ENCODE measurements at places on chromosomes 7 and 10. TPM values are rescaled to one million over a fixed set of nuclear protein-coding genes. Genes with fewer than 3 reads are reported as not detected.

The TSPAN13 gene
- total RNA-seq = 0.31 TPM

DNA sequence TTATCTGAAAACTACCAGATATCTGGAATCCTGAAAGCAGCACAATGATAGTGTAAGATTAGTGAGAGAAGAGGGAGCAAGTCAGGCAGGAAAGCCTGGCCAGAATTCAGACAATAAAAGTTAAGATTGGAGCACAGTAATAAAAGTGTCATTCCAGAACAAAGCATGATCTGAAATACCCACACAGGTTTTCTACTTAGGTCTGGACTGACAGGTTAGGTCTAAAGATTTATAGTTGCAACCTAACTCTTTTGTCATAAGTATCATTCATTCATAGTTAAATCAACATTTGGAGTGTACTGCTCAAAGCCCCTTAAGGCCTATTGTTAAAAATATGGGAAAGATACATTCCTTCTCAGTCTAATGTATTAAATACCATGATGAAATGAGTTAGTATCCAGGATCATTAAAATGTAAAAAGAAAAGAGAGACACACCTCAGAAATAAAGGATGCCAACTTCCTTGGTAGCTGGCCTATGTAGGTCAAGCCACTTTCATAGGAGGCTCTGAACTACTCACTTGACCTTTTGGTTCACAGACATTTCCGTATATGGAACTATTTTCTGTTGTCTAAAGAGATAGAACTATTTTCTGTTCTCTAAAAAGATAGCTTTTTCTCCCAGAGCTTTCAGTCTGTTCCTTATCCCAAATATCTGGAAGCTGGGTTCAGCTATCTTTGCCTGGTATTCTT lies 105.2 kb downstream of the FAS start:
- DNase-seq = no peak

- DNase-seq = peak; percentile 67
Measured at GRCh38 chr7:102431617-102432298, 1.6 kb upstream of the ORAI2 start.

DNA sequence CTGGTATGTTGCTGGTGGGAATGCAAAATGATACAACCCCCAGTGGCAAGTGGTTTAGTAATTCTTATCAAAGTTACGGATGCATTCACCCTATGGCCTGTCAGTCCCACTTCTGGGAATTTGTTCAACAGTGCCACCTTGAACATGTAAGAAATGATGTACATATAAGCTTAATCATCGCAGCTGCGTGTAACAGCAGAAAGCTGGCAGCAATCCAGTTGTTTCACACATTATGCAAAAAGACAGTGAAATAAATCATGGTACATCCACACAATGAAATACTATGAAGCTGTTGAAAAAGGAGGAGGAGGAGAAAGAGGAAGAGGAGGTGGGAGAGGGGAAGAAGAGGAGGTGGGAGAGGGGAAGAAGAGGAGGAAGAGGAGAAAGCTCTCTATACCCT lies 76.2 kb upstream of the MYL10 start:
- DNase-seq = no peak

The UPK3BL2 gene
- 52.4 TPM for total RNA-seq

DNA sequence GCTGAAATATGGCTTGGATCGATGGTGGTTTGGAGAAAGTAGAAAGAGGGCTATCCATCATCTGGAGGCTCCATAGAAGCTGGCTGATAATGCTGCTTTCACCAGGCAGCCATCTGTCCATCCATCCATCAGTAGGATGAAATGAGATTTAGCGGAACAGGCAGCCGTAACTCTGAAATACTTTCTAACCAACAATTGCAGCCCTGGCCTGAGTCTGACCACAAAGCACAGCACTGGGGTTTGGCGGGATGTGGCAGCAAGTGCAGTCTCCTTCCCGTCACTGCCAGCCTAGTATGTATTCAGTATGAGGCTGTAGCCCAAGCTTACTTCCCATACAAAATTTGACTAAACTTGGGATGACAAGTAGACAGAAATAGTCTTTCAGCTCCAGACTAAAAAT lies 38.0 kb downstream of the R3HCC1L start:
- DNase-seq = no peak

The ZPBP gene
- total RNA-seq = not detected

DNA sequence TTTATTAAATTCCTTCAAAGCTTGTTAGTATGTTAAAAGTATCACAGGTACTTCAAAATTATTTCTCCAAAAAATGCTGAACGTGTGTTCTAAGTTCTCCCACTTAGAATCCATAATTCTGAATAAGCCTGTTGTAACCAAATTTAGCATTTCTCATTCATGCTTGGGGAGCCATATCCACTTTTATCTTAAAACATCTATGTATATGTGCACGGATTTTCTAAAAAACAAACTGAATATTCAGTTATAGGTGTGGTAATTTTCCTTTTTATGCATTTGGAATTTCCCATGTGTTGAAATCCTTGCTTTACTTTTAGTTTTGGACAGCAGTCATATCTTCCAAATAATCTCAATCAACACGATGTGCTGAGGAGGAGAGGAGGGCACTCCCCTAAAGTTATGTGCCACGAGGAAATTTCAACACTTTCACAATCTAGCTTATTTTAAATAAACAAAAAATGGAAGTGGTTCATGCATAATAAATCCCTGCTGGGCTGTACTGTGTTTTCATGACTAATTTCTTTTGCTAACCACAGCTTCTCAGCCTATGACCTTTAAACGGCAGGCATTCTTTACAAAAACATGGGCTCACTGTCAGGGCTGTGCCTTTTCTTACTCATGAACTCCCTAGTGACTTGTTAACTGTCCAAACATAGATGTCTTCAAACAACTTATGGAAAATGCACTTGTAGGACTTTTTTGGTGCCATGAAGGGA lies 380.3 kb upstream of the SEMA3C start:
- DNase-seq = no peak

DNA sequence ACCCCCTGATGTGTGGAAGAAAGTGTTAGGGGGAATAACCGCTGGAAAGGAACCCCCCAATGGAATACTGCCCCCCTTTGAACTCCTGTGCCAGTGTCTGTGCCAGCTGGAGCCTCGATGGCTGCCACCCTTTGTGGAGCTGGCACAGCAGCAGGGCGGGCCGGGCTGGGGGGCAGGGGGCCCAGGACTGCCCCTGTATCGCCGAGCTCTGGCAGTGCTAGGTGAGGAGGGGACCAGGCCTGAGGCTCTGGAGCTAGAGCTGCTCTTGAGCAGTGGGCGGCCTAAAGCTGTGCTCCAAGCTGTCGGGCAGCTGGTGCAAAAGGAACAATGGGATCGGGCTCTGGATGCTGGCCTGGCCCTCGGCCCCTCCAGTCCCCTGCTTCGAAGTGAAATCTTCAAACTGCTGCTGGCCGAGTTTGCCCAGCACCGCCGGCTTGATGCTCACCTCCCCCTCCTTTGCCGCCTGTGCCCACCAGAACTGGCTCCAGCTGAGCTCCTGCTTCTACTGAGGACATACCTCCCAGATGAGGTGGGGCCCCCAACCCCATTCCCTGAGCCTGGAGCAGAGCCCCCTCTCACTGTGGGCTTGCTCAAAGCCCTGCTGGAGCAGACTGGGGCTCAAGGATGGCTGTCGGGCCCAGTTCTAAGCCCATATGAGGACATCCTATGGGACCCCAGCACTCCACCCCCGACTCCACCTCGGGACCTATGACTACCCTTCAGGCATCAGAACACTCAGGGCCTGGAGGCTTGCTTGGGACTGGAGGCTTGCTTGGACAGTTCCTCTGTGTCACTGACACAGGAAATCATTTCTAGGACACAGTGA lies 2.2 kb downstream of the HPS6 start:
- no peak for DNase-seq

- no peak for DNase-seq
Measured at GRCh38 chr7:79063019-79063698, 390.3 kb downstream of the MAGI2 start.

- no peak for DNase-seq
Measured at GRCh38 chr7:3787717-3788264, 486.7 kb downstream of the SDK1 start.

DNA sequence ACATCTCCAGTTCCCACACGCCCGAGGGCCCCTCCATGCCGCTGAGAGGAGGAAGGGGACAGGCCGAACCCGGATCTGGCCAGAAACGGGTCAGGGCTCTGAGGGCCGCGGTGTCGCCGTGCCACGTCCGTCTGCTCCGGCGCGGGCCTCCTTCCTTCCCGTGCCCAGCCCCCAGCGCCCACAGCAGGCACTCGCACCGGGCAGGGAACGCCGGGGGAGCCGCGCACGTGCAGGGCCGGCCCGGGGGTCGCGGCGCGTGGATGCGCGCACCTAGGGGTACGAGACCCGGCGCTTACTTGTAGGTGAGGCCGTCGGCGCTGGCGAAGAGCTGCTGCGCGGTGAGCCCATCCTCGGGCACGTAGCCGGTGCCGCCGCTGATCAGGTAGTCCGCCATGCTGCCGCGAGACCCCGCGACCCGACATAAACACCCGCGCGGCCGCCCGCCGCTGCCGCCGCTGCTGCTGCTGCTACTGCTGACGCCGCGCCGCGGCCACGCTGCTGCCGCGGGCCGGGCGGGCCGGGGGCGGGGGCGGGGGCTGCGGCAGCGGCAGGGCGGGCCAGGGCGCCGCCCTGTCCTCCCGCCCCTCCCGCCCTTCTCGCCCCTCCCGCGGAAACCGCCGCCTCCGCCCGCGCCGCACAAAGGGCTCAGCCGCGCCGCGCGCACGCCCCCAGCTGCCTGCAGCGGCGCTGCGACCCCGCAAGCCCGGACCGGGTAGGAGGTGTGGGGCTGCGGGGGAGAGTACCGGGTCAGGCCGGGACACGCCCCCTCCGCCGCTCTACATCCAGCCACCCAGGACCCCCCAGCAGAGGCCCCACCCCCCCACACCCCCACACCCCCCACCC lies 4.1 kb downstream of the IMPDH1 start:
- DNase-seq = peak; percentile 51

DNA sequence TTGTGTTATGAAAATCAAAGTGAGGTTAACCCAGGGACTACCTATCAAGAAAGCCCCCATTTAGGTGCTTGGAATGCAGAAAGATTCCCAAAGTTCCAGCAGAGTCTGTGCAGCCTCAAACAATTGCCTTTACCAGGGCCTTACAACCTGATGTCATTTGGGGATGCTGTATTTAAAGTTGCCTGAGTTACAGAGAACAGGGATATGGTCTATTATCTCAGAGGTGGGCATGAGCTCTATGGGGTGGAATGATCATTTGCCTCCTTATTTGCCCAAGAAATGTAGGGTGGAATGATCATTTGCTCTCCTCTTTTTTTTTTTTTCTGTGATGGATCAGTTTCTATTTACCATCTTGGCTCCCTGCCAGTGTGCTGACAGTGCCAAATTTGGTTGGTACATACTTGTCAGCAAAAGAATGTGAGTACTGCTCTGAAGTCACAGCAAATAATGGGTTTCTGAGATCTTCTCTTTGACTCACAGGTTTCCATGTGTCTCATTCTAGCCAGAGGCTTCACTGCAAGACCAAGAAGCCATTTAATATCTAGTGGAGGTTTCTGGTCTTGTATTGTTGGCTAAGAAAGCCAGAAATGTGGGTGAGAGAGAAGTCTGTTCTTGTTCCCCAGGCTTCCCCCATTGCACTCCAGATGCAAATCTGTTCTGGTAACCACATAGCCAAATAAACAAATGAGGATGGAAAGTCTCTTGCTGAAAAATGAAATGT lies 45.5 kb upstream of the ZNRF2 start:
- DNase-seq = no peak

The SPDYE8 gene
- total RNA-seq = not detected

The ELFN1 gene
- not detected for total RNA-seq

The PRKAR1B gene
- 32.5 TPM for total RNA-seq

The ARL3 gene
- total RNA-seq = 5.0 TPM

- no peak for DNase-seq
Measured at GRCh38 chr10:13670311-13670710, 83.5 kb downstream of the PRPF18 start.

The SPDYE3 gene
- not detected for total RNA-seq

DNA sequence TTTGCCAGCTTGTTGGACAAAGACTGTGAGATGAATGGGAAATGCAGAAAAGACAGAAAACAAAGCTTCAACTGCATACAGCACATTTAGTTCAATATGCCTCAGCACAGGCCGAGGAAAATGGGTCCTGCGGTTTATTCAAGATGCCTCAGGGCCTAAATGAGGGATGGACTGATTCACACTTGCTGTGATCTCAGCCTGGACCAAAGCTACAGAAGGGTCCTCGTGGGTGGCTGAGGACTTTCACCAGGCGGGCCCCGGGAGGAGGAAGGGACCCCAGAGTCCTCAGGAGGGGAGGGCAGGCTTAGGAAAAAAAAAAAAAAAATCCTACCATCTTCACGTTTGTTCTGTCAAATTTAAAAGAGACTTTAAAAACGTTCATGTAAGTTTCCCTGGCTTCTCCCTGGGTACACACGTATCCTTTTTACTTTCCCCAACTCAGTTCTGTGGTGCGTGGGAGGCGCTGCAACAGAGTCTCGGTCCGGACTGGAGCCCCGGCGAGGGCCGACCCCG lies 624 bp upstream of the ZNF783 start:
- DNase-seq = peak; percentile 20

- DNase-seq = no peak
Measured at GRCh38 chr7:33707427-33707826, 197.9 kb upstream of the BMPER start.

DNA sequence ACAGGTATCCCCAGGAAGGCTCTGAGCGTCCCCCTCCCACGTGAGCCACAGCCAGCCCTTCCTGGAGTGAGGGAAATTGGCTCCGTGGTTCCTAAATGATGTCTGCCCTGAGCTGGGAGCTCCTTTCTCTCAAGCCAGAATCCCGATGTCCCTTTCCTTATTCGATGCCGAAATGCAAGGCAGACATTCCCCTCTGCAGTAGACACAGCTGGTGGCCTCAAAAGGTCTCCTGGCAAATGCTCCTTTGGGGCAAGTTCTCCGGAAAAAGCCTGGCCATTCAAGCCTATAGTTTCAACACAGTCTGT lies 98.9 kb downstream of the HIP1 start:
- DNase-seq = no peak

DNA sequence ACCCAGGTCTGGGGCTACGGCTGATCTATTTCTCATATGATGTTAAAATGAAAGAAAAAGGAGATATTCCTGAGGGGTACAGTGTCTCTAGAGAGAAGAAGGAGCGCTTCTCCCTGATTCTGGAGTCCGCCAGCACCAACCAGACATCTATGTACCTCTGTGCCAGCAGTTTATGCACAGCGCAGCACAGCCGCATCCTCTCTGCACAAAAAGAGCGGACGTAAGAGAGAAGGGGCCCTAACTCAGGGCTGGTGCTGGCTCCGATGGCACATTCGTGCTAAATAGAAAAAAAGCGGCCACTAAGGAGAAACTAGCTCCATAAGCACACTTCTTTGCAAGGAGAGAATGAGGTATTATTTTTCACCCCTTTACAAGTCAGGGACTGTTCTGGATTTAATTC lies 28.3 kb upstream of the PRSS1 start:
- DNase-seq = no peak
